ENCODE measurements at places on chromosomes 12 and 14.

GRCh38 chr12:69095765-69096477, 143.4 kb upstream of the CPSF6 start:
- DNase-seq = no peak

- no peak for DNase-seq
Observed at GRCh38 chr12:14896521-14897169, 11.0 kb upstream of the MGP start.

DNA sequence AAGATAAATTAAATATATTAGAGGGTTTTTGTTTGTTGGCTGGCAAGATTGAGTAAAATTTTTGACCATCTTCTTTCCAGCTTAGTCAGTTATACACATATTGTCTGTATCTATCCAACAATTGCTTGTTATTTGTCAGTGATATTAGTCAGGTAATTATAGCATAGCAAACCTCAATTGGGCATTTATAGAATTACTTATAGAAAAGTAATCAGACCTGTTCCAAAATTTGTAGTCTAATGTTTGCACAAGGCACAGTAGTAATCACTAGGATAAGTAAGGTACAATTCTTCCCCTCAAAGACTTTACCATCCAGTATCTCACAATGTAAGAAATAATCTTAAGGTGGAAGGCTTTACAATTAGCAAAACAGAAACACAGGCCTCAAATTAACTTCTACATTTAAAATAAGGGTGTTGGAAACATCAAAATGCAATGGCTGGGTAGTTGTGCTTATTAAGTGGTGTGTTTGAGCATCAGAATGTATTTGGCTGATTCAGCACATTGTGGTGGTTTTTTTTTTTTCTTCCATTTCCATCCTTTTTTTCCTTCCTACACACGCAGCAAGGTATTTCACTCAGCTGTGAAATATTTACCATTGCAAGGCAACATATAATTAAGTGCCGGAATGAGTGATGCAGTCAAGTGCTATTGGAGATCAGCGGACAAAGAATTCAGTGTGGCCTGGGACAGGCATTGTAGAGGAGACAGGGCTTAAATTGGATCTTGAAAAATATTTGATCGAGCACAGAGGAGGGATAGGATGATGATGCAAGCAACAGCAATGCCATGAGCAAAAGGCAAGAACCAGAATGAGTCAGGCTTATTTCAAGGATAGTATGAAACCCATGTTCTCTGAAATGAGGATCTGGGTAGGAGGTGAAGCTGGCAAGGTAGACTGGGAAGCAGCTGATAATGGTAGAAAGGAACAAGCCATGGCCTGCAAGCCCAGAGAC, 178.2 kb downstream of the AKAP6 start:
- DNase-seq = no peak

- DNase-seq = no peak
Observed at GRCh38 chr12:31783996-31784645, 55.3 kb upstream of the AMN1 start.

- DNase-seq = no peak
Observed at GRCh38 chr12:22275843-22276242, 58.7 kb downstream of the ST8SIA1 start.

DNA sequence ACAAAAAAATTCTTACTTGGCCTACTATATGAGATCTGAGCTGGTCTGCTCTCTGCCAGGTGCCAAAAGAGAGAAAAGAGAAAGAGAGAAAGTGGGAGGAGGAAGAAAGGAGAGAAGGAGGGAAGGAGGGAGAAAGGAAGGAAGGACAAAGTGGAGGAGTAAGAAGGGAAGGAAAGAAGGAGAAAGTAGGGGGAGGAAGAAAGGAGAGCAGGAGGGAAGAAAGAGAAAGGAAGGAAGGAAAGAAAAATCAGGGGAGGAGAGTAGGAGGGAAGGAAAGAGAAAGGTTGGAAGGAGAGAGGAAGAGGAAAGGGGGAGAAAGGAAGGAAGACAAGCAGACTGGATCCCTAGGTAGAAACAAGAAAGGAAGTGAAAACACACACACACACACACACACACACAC, 96.8 kb downstream of the RPS29 start:
- DNase-seq = no peak

DNA sequence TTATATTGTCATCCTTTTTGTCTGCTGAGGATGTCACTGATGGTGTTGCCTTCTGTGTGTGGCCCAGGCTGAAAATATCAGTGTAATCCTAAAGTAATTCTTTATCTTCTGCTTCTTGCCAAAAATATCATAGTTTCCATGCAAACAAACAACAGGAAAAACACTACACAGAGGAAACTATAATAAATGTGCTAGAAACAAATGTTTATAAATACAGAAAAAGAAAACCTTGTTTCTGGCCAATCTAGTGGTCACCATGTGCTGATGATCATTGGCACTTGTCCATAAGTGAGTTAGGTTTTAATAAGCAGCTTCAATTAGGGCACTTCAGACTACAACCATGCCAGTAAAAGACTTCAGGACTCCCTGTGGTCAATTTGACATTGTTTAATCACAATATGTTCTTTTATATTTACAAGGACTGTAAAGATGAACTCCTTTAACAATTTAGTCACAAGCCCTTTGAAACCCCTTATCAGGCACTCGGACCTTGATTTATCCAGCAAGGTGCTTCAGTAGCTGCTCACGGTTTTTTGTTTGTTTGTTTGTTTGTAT, 124.8 kb downstream of the TMTC3 start:
- no peak for DNase-seq

DNA sequence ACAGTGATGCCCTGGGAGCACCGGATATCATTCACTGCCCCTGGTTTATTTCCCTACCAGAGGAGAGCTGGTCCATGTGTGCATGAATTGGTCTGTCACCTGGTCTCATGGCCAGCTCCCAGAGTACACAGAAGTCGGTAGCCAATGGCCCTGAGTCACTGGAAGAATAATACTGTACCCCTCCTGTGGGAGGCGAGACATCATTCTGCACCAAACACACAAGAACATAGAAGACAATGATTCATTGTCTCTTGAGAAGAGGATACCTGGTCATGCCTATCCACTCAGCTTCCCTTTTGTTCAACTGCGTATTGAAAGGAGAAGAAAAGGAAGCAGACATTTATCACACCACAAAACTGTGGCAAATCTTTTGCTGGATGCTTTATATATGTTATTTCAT, 216.2 kb downstream of the DPF3 start:
- no peak for DNase-seq

DNA sequence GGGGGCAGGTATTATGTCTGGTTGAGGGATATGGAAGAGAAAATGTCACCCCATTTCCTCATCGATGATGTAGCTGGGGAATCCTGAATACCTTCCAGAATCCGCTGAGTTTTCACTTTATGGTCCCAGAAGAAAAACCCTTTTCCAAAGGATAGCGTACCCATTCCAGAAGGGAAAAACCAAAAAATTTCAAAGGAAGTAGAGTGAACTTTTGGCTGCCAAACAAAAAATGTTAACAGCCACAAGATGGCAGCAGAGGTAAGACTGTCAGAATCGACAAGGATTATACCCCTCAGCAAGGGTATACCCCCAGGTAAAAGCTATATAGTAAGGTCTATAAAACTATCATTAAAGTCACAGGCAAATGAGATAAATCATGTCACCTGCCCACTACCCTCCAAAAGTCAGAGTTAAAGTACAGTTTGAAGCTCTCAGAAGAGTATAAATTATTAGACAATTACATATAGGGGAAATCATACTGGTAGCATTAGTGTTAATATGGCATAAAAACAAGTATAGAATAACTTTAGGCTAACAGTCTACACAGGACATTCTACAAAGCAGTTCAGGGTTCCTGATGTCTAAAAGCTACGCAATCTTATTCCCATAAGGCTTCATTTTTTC, 18.0 kb downstream of the ACIN1 start:
- DNase-seq = no peak

DNA sequence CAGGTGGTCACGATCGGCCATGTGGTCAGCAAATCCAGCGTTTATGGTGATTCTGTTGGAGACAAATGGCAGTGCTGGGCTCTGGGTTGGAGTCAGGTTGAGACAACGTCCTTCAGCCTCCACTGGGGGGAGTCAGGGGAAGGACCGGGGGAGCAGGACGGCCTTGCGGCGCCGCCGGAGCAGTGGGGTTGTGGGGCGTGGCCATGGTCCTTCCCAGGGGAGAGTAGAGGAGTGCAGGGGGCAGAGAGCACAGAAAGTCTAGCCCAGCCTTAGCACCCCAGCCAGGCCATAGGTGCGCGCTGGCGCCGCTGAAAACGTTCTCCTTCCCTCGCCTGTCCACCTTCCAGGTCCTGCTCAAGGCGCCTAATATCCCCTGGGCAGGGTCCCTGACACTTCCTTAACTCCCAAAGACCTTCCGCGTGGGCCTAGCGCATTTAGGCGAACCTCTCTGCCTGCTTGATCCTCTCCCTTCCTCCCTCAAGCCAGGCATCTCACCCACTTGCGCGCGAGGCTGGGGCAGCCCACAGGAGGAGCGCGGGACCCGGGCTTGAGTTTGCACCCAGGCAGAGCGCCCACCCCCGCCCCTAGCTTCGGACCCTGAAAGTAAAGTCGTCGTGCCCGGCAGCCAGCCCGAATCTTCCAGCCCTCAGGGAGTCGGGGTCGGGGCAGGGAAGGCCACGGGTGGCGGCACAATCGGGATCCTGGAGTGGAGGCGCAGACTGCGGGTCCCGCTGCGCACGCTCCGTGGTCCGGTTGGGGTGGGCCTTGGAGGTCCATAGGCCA, 3.1 kb upstream of the KIF26A start:
- DNase-seq = no peak

- DNase-seq = no peak
Observed at GRCh38 chr12:113108308-113108707, 27.3 kb downstream of the RASAL1 start.

- DNase-seq = no peak
Observed at GRCh38 chr14:68780358-68781160, 12.3 kb downstream of the ZFP36L1 start.

DNA sequence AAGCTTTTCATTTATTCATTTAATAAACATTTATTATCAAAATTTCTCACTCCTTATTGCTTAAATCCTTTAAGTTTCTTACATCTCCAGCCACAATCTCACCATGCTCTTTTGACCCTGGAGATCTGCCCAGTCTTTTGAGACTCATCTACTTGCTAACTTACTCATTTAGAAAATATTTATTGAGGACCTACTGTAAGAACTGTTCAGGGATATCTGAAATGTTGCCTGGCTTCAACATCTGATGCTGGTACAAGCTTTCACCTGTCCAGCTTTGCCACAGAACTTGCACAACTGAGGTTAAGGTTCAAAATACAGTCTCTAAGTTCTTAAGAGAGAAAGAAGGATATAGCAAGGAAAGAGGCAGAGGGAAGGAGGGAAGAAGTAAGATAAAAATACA, 17.5 kb upstream of the GXYLT1 start:
- no peak for DNase-seq

- no peak for DNase-seq
Observed at GRCh38 chr14:53151523-53152183, 1.5 kb downstream of the DDHD1 start.

- DNase-seq = no peak
Observed at GRCh38 chr12:23707270-23707669, 242.2 kb downstream of the SOX5 start.

GRCh38 chr12:5076761-5077160, 33.1 kb downstream of the KCNA5 start:
- DNase-seq = no peak

DNA sequence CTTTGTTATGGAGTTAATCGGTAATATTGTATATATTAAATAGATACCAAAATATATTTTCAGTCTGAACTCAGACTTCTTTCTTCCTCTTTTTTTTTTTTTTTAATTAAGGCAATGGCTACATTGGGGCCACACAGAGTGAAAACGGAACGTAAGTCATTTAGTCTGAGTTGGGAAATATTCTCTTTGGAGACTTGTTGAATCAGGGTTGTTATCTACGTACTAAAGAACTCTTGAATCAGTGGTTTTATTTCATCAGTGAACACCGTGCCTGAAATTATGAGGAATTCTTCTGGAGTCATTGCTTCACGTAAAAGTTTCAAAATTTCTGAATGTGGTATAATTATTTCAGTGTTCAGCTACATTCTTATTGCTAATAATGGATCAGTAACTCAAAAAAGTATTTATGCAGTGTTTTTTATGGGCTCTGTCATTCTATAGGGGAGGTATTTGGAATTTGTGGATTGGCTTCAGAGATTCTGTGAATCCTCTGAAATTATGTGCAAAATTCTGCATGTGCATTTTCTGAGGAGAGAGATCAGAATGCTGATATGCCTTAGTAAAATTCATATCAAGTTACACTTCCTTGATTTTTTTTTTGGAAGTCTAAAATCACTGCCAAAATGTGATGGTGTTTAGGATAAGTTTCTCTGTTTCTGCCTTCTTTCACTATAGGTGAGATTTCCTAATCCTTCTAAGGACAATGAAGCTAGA, 39.6 kb downstream of the BRMS1L start:
- no peak for DNase-seq

DNA sequence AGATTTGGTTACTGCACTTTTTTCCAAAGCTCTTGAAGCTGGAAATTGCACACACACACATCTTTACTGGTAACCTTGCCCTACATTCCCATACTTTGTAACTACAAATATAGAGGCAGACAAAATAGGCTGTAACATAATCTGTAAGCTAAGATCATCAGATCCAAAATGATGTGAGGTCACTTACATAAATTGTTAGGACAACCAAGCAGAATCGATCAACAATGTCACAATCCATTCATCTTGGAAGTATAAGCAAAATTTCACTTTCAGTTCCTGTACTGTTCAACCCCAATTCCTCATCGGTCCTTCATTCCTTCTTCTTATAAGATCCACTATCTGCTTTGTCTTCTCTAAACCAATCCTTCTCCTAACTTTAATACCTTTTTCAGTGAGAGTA, 72.6 kb downstream of the EPS8 start:
- no peak for DNase-seq

GRCh38 chr12:46124848-46125619, 134.7 kb upstream of the SCAF11 start:
- peak; percentile 54 for DNase-seq

DNA sequence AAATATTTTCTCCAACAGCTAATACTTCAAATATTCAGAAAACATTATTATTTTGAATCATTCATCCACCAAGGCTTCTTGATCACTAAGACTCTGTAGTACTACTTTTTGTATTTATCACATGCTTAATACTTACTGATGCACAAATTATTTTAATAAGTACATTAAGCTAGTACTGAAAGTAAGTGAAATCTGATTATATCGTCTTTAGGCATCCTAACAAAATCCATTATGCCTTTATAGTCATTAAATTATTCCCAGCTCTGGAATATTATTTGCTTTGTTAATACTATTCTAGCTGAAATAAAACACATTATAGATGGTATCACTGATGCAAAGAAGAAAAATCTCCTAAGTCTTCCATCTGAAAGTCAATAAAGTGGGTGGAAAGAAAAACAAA, 75.1 kb upstream of the TTC7B start:
- DNase-seq = no peak

GRCh38 chr14:75015496-75015895, 12.8 kb downstream of the EIF2B2 start:
- DNase-seq = no peak

GRCh38 chr14:95140060-95140858, 17.1 kb downstream of the DICER1 start:
- no peak for DNase-seq

GRCh38 chr12:107749083-107749482, 11.9 kb downstream of the PRDM4 start:
- no peak for DNase-seq

Measured in GM06990 (cell line).